Stimulated activated CD8-positive, alpha-beta memory T cell treated with anti-CD3 and anti-CD28 coated beads, Interleukin-4, amount 100 ng/mL, for 4 hours (primary cell): ENCODE measurements at places on chromosomes 5 and 9.
A peak's percentile ranks its signal among the peaks of the same experiment; 100 is the strongest.

- no peak for DNase-seq
Observed at GRCh38 chr5:150766251-150766650, 7.4 kb upstream of the DCTN4 start.

GRCh38 chr9:136861874-136862457, 4.1 kb downstream of the EDF1 start:
- no peak for DNase-seq

GRCh38 chr9:3896576-3896975, 370.8 kb upstream of the RFX3 start:
- no peak for DNase-seq

DNA sequence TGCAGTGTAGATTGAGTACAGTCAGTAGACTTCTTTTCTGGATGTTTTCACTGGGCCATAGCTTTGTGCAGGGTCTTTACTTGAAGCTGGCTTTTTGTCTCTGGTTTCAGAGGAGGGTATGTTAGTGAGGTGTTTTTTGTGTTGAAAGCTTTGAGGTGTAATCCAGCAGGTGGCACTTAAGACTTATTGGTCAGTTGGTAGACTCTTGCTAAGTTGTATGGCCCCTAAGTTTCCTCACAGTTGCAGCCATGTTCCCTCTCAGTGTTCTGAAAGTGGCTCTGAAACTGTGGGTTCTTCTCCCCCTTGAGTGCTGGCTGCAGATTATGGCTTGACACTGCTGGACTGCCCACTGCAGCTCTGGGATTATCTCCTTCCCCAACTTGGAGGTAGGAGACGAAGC, 55.7 kb upstream of the SLC44A1 start:
- no peak for DNase-seq

GRCh38 chr9:101022704-101023103, 5.8 kb upstream of the PLPPR1 start:
- no peak for DNase-seq

DNA sequence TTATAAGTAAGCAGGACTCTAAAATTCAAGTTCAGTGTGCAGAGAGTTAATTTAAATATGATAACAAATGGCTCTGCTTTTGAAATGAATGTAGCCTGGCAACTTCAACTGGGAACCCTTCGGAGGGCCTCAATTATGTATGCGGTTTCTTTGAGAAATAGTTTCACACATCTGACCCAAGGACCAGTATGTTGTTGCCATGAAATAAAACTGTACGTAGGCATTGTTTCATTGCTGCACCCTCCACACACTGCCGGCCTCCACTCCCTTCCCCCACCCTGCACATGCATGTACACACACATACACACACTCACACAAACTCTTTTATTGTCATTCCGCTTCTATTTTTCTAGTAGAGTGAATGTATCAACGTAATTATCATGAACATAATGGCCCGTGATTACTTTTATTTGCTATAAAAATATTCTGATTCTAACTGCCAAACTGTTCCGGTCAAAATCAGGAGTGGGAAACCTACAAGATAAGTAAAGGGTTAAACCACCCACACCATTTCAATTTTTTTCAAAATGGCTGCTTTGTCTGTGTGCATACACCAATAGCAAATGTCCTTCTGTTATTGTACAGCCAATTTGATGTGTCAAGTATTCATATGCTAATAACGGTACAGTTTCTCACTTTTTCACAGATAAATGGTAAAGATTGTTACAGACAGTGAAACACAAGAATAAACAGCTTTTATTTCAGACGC, 215.5 kb upstream of the TMEM161B start:
- DNase-seq, result no peak

DNA sequence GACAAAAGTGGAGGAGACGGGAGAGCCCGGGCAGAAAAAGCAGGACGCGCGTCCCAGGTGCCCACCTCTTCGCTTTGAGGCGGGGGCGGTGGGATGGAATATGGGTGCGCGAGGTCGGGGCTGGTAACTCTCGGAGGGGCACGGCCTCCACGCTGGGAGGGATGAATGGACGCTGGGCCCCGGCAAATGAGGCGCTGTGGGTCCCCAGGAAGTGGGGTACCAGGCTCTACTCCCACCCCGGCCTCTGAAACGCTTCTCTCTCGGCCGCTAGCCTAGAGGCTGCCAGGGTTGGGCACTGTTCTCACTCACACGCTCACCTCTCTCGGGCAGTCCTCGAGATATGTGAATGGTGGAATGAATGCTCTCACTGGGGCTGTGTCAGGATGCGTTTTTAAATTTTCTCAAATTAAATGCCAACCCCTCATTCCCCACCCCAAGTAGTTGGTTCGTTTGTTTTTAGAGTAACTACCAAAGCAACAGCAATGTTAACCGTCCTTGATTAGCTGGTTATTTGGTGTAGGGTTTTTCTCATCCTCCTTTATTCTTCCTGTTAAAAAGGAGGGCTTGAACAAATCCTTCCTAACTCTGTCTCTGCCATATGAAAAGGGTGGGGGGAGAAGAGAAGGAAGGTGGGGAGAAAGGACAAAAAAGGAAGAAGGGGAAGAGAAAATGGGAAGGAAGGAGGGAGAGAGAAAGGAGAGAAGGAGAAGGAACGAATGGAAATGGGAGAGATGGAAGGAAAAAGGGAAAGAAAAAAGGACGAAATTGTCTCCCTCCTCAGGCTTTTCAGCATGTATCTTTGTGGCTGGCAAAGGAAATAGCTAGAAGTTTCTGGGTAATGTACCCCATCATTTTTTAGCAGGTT, 1.3 kb upstream of the EBF1 start:
- DNase-seq, result no peak

GRCh38 chr5:74596927-74597326, 43.6 kb downstream of the ENC1 start:
- DNase-seq, result no peak

DNA sequence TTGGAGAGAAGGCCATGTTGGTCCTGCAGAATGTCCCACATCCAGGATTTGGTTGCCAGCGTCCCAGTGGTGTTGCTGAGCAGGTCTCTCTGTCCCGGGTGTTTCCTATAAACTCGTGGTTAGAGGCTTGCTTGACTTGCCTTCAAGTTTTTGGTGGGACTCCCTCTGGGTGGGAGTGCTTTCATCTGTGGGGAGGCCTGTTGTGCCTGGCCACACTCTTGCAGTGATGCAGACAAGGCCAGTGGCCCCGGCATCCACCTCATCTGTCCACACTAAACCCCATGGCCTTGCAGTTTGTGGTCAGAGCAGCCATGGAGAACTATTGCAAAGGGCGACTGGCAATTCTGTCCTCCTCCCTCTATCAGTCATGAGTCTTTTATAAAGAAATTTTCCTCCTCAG, 71.8 kb downstream of the PHF2 start:
- no peak for DNase-seq

GRCh38 chr9:122322553-122322952, 48.3 kb upstream of the PTGS1 start:
- DNase-seq, result no peak

DNA sequence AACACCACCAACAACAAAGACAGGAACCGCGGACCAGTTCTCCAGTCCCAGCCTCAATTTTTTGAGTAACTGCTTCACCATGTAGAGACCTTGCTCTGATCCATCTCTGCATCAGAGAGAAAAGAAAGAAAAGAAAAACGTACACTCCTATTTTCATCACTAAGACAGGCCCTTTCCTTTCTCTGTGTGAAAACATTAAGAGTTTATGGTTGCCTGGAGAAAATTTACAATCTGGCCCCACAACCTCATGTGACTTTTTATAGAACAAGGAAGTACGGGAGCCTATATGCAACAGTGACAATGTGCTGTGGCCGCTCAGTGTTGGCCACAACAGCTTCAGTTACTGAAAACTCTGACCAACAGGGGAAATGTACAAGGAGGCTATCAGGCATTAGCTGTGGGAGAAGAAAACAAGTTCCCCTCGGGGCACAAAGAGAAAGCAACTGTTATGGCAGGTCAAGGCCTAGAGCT, 272.9 kb upstream of the PTGER4 start:
- DNase-seq, result no peak

DNA sequence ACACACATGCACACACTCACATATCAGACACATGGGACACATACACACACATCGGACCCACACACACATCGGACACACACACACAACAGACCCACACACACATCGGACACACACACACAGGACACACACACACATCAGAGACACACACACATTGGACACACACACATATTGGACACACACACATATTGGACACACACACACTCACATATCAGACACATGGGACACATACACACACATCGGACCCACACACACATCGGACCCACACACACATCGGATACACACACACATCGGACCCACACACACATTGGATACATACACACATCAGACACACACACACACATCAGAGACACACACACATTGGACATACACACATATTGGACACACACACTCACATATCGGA, 12.8 kb upstream of the LAMC3 start:
- DNase-seq, result no peak

DNA sequence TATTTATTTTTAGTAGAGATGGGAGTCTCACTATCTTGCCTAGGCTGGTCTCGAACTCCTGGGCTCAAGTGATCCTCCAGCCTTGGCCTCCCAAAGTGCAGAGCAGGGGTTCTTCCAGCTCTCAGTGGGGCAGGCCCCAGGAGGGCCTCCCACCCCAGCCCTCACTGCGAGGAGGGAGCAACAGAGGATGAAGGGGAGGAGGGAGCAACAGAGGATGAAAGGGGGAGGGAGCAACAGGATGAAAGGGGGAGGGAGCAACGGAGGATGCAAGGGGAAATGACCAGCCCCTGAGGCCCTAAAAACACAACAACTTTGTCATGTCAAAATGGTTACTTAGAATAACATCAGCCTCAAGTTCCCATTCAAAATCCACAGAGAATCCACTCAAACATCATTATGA, 10.0 kb downstream of the TRIM14 start:
- DNase-seq, result no peak

DNA sequence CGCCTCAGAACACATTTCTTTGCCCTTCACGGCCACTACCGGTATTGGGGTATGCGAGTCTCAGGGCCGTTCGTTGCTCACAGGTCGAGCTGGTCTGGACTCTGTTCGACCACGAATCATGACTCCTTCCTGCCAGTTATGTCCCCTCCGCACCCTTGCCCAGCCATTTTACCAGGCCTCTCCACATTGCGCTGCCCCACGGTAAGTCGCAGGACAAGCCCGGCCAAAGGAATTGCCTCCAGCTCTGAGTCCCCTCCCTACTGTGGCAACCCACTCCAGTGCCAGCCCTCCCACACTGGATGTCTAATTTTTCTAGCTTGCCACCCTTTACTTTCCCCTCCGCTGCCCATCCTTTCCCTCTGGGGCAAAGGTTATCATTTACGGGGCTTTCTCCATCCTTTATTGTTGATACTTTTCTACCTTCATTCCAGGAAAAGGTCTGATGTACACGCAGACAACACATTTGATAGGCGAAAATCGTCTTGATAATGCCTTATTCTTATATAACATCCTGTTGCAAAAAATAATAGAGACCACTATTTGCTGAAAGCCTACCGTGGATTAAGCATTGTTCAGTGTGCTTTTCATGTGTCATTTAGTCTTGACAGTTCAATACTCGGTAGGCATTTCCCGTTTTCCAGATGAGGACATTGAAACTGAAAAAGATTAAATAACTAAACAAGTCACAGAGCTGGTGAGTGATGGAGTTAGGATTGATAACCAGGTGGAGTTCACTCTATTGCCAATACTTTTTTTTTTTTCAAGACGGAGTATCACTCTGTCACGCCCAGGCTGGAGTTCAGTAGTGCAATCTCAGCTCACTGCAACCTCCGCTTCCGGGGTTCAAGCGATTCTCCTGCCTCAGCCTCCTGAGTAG, 958 bp upstream of the HSPA5 start:
- DNase-seq, result peak; percentile 9

- no peak for DNase-seq
Observed at GRCh38 chr9:118215549-118215948, 511.3 kb downstream of the TLR4 start.

DNA sequence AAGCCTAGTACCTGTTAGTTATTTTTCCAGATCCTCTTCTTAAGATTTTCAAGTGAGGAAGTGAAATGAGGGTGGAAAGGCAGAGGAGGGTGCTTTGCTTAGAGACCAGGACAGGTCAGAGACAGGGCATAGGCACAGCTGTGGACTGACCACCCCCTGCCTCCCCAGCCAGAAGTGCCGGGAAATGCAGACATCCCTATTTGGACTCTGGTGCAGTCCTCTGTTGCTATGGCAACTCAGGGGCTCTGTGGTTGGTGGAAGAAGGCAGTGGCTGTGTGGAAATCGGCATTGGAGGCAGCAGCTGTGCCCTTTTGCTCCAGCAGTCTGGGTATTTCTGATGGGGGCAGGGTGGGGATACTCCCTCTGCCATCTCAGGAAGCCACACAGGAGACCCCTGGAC, 43.3 kb upstream of the NDFIP1 start:
- no peak for DNase-seq

DNA sequence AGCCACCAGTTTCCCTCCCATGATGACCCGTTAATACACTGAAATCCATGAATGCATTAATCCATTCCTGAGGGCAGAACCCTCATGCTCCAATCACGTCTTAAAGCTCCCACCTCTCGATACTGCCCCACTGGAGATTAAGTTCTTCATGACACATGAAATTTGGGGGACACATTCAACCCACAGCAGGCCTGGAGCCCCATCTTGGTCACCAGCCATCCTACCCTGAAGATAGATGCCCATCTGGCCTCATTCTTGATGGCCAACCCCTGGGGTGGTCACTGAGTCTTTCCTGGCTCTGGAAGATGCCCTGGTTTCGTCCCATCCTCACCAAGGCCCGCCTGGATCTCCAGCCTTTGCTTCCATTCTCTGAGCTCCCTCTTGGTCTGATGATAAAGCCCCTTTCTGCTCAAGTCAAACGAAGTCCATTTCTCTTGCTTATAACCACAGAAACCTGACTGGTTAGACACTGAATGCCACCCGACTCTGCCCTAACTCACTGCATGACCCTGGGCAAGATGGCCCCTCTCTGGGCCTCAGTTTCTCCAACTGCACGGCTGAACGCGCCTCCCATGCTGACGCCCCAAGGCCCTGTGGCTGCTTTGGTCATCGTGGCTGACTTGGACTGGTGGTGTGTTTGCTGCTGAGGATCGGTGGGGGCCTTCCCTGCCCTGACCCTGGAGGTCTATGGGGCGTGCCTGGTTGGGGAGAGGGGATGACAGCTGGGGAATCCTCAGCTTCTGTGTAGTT, 138.4 kb upstream of the IER5L start:
- no peak for DNase-seq

GRCh38 chr5:79236362-79236969, 535 bp downstream of the JMY start:
- no peak for DNase-seq

DNA sequence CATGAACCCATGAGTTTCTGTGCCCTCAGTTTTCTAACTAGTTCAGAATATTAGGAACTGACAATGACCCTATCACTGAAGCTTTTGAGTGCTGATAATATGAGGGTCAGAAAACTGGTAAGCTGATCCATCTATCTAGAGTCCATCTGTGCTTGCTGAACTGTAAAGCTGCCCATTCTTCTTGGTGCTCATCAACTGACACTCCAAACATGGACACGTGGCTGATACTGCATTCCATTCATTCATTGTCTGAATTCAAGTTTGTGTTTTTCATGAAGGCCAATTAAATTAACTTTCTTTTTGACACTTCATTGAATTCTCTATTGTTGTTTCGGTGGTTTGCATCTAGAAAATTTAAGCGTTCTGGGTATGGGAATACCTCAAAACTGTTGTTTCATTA, 17.6 kb downstream of the NREP start:
- no peak for DNase-seq
